ENCODE measurements at places on chromosomes 12 and 14.
A peak's percentile ranks its signal among the peaks of the same experiment; 100 is the strongest.

GRCh38 chr14:99576761-99577705, 27.0 kb downstream of the CCDC85C start:
- no peak for DNase-seq

GRCh38 chr12:90682398-90682797, 272.6 kb downstream of the CCER1 start:
- peak; percentile 38 for DNase-seq

GRCh38 chr14:34122081-34122480, 171.2 kb upstream of the EGLN3 start:
- DNase-seq: no peak

- peak; percentile 40 for DNase-seq
Measured at GRCh38 chr12:26870491-26871419, 37.8 kb upstream of the ITPR2 start.
